HCT116 (cell line): ENCODE measurements at places on chromosomes 5 and 9.
A peak's percentile ranks its signal among the peaks of the same experiment; 100 is the strongest.

GRCh38 chr5:10812218-10812617, 51.2 kb upstream of the DAP start:
- no peak for DNase-seq

- no peak for DNase-seq
These were observed 89.8 kb upstream of the TLE4 start for GRCh38 chr9:79481846-79482477.

- DNase-seq: no peak
These were observed 155.5 kb upstream of the RAD23B start for GRCh38 chr9:107127608-107128007.

DNA sequence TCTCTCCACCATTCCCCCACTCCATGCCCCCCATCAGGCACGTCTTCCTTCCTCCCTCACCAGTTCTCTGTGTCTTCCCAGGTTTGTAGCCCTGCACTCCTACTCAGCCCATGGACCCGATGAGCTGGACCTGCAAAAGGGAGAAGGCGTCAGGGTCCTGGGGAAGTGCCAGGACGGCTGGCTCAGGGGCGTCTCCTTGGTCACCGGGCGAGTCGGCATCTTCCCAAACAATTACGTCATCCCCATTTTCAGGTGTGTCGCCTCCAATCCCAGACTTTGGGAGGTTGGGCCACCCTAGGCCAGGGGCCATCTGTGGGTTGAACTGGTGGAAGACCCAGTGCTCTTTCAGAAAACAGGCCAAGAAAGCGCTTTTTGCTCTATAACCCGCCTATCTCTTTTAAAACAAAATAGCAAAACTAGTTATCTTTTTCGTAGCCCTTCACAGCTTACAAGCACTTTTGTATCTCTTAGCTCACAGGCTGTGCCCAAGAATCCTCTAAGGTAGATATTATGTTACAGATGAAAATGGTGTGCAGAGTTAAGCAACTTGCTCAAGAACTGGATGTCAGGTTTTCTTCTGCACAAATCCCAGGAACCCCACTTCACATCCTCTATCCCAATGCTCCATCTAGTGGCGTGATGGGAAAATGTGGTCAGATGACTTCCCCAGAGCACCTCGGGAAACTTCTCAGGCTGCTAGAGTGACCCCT, 56.2 kb downstream of the PLAC8L1 start:
- peak; percentile 48 for DNase-seq

DNA sequence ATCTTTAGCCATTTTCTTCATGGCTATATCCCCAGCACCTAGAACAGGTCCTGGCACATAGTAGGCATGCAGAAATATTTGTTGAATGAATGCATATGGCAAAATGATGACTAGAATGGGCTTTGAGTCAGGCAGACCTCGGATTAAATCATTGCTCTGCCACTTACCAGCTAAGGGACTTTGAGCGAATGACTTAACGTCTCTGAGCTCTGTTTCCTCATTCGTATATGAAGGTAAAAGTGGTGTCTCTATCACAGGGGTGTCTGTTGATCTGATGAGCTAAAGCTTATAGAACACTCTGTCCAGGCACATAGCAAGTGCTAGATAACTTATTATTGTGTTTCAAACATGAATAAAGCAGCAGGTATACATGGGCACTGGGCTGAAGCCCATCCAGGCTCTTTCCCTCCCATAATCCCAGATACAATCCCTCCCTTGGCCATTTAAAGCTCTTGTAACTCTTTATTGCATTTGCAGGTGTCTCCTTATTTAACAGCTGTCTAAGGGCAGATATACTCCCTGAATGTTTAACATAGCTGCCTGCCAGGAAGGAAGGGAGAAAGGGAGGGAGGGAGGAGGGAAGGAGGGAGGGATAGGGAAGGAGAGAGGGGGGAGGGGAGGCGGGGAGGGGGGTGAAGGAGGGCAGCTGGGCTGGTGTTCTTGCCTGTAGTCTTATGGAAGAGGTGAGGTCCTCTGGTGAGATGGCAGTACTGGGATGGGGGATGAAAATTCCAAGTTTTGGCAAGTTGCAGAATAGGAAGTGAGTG, 23.2 kb upstream of the STXBP1 start:
- DNase-seq: no peak

GRCh38 chr9:108325406-108325805, 530.4 kb downstream of the ACTL7B start:
- DNase-seq: no peak

DNA sequence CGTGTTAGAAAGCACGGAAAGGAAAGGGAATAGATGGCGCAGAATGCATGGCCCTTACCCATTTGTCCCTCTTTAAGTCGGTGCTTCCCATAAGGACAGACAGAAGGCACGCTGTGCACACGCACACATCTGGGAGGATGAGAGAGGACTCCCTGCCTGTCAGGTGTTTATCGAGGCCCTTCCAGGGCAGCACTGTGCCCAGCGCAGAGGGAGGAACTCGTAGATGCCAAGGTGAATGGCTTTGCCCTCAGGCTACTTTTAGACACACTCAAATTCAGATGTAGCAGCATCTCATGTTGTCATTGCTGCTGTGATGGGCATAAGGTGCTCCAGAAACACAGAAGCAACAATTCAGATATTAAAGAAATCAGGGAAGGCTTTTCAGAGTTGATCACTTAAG, 70.2 kb upstream of the CTSL start:
- no peak for DNase-seq

DNA sequence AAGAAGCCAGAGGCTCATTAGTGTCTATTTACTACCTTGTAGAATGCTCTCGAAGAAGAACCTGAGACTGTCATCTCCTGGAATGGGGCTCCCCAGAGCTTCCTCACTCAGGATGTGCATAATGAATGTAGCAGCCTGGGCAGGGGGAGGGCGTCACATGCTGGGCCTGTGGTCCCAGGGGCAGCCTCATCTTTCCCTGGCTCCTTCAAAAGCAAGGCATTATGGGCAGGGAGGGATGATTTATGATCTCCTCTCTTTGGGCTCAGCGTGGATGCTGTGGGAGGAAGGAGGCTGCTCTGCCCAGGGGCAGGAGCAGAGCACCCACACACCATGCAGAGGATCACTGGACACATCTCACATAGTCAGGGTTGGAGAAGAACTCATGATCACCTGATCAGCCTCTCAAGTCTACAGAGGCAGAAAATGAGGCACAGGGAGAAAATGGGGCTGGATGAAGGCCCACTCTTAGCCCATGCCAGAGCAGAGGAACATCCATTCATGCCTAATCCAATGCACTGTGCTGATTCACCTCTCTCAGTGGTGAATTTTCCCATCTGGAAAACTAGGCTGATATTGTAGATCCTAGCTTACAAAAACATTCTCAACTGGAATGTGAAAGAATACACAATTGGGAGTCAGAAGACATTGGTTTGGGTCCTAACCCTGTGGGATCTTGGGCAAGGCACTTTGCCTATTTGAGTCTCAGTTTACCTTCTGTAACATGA, 173.7 kb downstream of the CARTPT start:
- no peak for DNase-seq

DNA sequence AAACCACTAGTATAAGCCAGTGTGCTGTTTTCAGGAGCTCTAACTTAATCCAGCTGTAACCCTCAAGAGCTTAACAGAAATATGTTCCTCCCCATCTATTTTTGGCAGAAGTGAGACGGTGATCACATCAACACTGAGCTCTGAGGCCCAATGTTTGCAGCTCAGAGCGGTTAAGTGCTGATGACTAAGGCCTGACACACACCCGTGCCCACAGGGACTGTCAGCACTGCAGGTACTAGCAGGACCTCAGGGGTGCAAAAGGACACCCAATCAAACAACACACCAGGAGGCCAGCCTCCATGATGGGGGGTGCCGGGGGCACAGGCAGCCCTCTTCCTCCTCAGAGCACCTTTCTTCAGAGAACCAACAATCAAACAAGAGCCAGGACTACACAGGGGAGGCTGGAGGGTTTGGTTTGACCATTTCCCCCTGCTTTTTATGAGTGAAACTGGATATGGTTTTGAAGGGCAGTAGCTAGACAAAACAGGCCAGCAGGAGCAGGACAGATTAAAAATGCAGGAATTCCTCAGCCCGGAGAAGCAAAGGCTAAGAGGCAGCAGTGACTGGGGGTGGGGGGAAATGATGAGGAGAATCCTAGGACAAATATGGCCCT, 61.3 kb downstream of the RAPGEF1 start:
- peak; percentile 85 for DNase-seq

DNA sequence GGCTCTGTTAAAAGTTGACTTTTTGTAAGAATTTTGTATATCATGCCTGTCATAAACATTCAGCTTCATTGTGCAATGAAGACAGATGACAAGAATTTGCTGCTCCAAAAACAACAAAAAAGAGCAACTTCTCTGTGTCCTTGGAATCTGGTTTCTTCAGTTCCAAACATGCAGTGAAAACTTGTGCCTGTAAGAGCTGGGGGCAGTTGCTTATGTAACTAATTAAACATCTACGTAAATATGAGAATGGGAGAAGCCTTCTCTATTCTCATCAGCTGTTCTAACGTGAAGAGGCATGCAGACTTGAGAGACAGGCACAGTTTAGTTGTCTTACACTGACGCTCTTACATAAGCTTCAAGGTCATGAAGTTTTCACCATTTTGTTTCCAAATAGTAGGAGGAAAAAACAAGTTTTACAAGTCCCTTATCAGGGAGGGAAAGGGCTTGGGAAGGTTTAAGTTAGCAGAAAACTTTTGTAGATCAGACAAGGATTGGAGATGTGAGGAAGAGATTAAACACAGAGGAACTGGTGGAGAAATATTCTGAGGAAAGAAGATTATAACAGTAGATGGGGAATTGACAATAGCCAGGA, 170.4 kb downstream of the RFK start:
- no peak for DNase-seq

GRCh38 chr9:108479989-108480652, 375.7 kb downstream of the ACTL7B start:
- no peak for DNase-seq

GRCh38 chr5:122736086-122736845, 38.6 kb upstream of the SNX2 start:
- no peak for DNase-seq

DNA sequence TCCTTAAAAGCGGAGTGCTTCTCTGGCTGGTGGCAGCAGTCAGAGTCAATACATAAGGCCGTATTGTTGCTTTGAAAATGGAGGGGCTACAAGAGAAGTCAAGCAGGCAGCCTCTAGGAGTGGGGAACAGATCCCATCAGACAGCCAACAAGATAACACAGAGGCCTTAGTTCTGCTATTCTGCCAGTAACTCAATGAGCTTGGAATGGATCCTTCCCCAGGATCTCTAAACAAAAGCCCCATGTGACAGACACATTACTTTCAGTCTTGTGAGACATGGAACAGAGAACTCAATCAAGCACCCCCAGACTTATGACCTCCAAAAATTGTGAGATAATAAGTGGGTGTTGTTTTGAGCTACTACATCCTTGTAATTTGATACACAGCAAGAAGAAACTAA, 158.6 kb downstream of the RFX3 start:
- no peak for DNase-seq

DNA sequence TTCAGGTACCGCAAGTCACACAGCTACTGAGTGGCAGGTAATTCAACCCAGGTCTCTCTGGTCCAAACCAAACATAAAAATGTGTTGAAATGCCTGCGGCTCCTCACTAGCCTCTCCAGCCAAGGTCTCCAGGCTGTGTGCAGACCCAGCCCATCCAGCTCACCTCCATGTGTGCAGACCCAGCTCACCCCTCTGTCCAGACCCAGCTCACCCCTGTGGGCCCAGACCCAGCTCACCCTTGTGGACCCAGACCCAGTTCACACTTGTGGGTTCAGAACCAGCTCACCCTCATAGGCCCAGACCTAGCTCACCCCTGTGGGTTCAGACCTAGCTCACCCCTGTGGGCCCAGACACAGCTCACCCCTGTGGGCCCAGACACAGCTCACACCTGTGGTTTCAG, 188.0 kb upstream of the ADCY2 start:
- no peak for DNase-seq

GRCh38 chr5:120436996-120437395, 27.1 kb upstream of the PRR16 start:
- DNase-seq: no peak

DNA sequence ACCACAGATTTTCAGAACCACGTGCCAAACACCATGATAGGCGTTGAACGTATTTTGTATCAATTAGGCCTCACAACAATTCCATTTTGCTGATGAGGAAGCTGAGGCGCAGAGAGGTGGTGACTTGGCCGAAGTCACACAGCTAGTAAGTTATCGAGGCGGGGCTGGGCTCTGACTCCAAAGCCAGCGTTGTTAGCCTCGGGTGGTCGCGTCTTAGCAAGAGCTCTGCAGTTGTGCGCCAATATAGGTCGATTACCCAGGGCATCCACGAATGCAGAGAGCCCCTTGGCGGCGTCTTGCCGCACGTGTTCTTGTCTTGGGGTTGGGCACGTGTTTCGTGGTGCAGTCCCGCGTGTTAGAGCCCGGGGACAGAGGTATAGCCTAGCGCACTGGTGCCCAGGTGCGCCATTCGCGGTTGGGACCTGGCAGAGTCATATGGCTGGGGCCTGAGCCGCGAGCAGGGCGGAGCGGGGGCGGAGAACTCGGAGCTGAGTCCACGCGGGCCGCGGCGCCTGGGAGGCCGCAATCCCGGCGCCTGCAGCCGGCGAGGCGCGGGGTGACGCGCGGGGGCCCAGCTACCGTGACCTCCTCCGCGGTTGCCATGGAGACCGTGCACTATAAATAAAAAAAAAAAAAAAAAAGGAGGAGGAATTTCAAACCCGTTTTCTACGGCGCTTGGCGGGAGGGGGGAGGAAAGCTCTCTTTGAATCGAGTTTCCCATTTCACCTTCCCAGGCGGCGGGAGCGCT, 62.3 kb downstream of the CXXC5 start:
- no peak for DNase-seq

DNA sequence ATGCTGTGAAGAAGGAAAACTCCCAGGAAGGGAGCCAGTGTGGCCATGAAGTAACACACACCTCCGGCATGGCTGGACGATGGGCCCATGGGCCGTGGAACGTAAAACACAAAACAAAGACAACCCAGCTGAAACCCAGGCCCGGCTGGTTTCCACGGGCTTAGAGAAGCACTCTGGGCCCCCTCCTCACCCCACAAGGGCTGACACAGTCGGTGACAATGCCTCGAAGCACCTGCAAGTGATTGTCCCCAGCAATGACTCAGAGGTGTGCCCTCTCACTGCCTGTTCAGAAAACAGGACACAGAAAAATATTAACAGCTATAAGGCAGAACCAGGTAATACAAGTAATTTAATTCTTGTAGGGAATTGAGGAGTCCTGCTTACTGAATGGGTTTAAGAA, 135.3 kb downstream of the ROR2 start:
- DNase-seq: no peak

DNA sequence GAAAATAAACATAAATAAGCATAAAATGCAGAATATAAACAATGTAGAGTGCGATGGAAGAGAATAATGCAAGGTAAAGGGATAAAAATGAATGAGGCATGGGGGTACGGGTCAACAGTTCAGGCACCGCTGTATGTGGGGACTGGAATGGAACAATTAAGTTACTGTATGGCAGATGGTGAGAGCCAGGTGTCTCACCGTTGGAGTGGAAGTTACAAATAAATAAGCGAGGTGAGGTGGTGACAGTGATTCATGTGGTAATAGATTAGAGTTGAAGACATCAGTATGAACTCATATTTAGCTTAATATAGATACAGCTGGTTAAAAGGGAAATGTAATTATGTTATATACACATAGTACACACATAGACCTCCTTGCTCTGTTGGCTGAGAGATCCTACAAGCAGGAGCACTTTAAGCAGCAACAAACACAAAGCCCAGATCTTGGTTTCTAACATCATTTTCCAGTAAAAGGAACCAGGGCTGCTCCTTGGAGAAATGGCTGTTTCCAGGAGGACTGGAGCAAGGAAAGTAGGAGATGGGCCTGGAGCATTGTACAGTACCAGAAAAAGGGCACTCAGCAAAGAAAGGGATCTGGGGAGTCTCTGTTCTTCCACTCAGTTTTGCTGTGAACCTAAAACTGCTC, 2.4 kb upstream of the OMD start:
- no peak for DNase-seq
